Epithelial cell of esophagus (primary cell): ENCODE measurements at places on chromosomes 13 and 19.

- DNase-seq: no peak
Observed at GRCh38 chr19:45041125-45041524, 2.3 kb downstream of the CLASRP start.

DNA sequence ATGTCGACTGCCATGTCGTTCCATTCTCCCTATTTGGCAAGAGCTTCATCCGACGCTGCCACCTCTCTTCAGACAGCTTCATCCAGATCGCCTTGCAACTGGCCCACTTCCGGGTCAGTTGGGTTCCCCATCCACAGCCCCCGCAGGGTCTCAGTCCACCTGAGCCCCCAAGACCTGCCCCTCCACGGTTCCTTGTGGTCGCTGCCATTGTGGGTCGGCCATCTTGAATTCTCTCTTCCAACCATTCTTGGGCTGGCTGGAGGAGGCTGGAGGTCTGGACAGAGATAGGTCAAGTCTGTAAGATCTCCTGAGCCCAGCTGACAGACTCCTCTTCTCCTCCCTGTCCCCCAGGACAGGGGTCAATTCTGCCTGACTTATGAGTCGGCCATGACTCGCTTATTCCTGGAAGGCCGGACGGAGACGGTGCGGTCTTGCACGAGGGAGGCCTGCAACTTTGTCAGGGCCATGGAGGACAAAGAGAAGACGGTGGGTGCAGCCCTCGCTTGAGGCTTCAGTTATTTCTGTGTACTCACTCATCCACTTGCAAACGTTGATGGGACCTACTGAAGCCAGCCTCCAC lies 19.5 kb downstream of the CPT1C start:
- no peak for DNase-seq

- peak; percentile 29 for DNase-seq
Observed at GRCh38 chr13:85825454-85825853, 26.2 kb upstream of the SLITRK6 start.

- no peak for DNase-seq
Observed at GRCh38 chr13:25733696-25734435, 317.9 kb downstream of the SHISA2 start.

DNA sequence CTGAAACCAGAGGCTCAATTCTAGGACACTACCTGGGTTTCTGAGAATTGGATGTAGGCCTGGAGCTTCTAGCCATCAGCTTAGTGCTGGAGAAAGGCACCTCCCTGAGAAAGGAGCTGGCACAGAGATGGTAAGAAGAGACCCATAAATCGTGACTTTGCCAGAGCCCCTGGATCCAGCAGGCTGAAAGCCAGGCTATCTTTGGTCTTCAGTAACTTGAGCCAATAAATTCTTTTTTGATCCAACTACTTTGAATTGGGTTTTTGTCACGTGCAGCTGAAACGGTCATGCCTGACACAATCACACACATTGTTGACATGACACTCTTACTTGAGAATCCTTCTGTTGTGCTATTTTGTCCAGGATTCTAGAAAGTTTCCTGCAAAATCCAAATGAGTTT lies 103.4 kb downstream of the LHFPL6 start:
- DNase-seq: no peak

- DNase-seq: no peak
Observed at GRCh38 chr13:109226631-109227030, 559.8 kb downstream of the IRS2 start.

- peak; percentile 98 for DNase-seq
Observed at GRCh38 chr13:106535552-106536243, at the start of gene EFNB2. EFNB2 (minus strand) TSS chr13:106535662; CDS start chr13:106534964, 698 bp downstream.

GRCh38 chr19:498977-499623 lies 2.8 kb downstream of the MADCAM1 start:
- DNase-seq: no peak

DNA sequence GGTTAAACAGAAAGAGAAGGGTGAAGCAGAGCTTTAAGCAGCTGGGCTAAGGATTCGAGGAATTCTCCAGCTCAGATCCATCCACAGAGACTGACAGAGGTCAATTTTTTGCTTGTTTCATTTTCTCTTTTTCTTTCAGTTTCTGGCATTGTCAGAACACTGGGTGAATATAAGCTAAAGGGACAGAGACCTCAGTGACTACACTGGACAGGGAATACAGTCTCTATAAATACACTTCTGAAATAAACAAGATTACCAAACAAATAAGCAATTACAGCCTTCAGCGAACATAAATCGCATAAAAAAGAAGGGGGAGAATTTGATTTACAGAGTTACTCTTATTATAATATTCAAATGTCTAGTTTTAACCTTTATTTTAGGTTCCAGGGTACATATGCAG lies 3.7 kb upstream of the ZNF441 start:
- DNase-seq: no peak

- DNase-seq: peak; percentile 84
Observed at GRCh38 chr13:23778879-23779278, 110.3 kb downstream of the MIPEP start.
